Fibroblast of skin of back (primary cell): ENCODE measurements at places on chromosomes 5 and 9.

- peak; percentile 25 for DNase-seq
Measured at GRCh38 chr5:95779611-95780010, 42.9 kb downstream of the GLRX start.

GRCh38 chr5:98905857-98906688, 22.7 kb downstream of the CHD1 start:
- peak; percentile 46 for DNase-seq

DNA sequence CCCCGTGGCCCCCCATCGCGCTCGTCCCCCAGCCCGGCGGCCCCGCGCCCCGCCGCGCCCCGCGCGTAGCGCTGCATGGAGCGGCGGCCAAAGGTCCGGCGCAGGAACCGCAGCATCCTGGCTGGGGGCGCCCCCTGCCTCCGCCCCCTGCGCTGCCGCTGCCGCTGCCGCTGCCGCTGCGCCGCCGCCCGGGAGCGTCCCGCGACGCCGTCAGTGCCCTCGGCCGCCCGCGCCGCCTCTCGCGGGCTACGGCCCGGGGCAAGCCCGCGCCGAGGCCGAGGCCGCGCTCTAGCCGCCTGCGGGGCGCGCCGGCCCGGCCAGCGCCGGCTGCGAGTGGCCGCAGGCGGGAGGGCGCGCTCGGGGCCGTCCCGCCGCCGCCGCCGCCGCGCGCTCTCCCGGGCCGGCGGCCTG, 523 bp downstream of the EPB41L4B start:
- DNase-seq: peak; percentile 36

GRCh38 chr9:76575761-76576160, 116.8 kb downstream of the GCNT1 start:
- DNase-seq: no peak

- DNase-seq: no peak
Measured at GRCh38 chr5:100758780-100759179, 144.3 kb downstream of the ST8SIA4 start.
